ENCODE measurements at places on chromosomes 3 and 15.

DNA sequence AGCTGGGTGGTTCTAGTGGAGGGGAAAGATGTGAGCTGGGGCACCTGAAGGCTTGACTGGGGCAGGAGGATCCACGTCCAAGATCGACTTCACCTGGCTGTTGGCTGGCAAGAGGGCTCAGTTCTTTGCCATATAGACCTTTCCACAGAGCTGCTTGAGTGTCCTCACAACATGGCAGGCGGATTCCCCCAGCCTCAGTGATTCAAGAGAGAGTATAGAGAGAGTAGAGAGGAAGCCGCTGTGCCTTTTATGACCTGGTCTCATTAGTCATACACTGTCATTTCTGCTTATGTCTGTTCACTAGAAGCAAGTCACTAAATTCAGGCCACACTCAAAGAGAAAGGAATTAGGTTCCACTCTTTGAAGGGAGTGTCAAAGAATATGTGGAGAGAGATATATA, 101.6 kb downstream of the APBA2 start:
- DNase-seq = no peak

- DNase-seq = no peak
Measured at GRCh38 chr3:58524326-58524888, 12.6 kb downstream of the ACOX2 start.

DNA sequence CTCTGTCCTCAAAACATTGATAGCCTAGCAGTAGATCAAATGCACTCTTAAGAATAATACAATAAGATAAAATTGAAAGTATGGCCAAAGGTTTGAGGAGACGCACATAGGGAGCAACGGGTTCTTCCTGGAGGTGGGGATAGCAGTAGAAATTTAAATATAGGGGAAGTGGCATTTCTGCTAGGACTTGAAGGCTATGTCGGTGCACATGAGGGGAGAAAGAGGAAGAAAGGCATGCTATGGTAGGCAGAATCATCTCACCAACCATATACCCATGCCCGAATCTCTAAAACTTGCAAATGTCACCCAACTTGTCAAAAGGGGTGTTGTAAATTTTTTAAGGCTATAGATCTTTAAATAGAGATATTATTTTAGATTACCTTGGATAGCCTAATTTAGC, 735.1 kb upstream of the LMCD1 start:
- no peak for DNase-seq

DNA sequence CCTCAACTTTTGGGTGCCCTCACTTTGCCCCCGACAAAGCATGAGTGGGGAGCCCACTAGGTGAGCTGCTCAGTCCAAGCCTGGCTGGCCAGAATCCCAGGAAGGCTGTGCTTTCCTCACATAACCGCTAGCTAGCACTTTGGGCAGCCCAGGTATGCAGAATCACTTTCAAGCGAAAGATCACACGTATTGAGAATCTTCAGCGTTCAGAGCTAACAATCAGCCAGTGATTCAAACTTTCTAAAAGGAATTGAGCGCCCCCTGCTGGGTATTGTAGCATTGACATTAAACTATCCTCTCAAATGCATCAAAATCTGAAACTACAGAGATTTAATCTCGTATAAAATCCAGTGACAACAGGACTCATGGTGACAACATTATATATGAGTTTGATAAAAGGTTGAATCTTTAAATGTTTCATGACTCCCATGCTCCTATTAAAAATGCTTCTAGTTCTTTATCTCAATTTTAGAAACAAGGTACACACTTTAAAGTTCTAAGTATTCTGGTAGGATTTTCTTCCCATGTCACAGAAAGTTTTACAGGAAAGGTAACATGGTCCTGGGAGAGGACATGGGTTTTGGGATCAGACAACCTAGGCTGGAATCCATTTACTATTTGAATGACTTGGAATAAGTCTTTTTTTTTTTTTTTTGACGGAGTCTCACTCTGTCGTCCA, 11.8 kb downstream of the ANAPC13 start:
- no peak for DNase-seq

GRCh38 chr3:30612437-30613132, 6.2 kb downstream of the TGFBR2 start:
- no peak for DNase-seq

GRCh38 chr3:56796202-56796601, 5.5 kb downstream of the ARHGEF3 start:
- DNase-seq = no peak

DNA sequence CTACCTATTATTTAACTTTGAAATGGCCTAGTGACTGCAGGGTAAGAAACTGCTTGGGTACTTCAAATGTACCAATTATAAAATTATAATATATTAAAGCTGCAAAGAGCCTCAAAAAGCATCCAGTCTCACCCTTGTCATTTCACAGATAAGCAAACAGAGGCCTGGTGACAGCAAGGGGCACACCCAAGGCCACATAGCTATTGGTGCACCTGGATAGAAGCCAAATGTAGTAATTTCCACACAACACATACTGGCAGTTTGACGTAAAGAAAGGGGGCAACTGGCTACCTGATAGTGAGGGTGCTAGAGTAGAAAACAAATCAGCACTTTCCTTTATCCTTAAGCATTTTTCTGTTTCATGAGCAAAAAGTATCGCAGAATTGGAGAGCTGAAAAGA, 51.1 kb downstream of the IFT57 start:
- no peak for DNase-seq

- no peak for DNase-seq
Measured at GRCh38 chr3:15011174-15011573, 53.9 kb downstream of the MRPS25 start.

DNA sequence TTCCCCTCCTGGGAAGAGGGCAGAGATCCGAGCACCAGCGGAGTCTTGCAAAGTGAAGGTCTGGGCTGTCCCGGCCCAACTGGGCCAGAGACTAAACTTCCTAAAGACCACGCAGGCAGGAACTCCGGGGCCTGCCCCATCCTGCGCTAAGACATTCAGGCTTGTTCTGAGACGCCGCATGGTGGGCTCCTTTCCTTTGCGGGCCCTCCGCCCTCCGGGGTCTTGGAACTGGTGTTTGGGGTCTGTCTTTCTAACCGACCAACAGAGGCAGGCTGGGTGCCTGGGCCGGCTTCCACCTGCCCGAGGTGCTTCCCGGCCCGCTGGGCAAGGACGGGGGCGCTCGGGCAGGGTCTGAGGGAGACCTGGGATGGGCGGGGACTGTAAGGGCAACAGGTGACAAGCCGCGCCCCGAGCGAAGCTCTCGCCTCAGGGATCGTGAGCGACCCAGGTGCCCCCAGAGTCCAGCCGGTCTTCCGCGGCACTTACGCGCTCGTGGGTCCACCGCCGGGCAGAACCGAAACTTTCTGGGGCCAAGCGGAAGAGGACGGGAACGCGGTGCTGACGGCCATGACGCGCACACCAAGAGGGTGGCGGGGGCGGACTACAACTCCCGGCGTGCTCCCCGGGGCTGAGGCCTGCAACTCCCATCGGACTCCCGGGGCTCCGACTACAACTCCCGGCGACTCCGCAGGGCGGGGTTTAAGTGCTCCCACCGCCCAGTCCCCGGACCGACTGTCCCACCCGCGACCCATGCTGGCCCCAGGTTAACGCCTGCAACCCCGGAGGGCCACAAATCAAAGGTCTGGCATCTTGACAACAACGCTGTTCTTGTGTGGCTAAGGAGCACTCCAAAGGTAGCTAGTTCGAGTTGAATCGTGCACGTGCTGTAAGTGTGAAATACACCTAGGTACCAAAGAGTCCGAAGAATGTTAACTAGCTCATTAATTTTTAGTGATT, at the start of gene FYCO1:
Gene FYCO1 (minus strand): TSS at position 589 of the 957 bp plus-strand sequence. CDS start 10,914 bp downstream, outside the sequence.
- DNase-seq = peak; percentile 59

- peak; percentile 35 for DNase-seq
Measured at GRCh38 chr3:196883361-196883760, 15.6 kb downstream of the SENP5 start.

- no peak for DNase-seq
Measured at GRCh38 chr15:85414495-85414894, 34.1 kb downstream of the AKAP13 start.

GRCh38 chr3:188310270-188310710, 156.3 kb downstream of the LPP start:
- no peak for DNase-seq

DNA sequence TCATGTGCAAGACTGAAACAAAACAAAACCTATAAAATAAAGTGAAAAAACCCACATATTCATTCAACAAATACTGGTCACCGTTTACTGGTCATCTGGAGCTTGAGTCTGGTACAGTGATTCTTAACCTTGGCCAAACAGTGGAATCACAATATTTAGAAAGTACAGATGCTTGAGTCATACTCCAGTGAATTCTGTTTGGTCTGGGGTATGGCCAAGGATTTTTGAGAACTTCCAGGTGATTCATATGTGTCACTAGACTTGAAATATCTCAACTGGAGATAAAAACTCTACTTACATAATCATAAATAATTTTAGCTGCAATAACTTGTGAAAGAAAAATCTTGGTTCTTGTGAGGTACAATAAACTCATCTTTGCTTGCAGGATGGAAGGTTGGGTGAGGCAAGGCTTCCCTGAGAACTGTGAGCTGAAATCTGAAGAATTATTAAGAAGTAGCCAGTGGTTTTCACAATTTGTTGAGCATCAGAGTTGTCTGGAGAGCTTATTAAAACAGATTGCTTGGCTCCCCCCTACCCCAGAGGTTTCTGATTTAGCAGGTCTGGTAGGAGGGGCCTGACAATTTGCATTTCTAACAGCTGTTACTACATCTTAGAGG, 9.6 kb downstream of the NEK11 start:
- no peak for DNase-seq

DNA sequence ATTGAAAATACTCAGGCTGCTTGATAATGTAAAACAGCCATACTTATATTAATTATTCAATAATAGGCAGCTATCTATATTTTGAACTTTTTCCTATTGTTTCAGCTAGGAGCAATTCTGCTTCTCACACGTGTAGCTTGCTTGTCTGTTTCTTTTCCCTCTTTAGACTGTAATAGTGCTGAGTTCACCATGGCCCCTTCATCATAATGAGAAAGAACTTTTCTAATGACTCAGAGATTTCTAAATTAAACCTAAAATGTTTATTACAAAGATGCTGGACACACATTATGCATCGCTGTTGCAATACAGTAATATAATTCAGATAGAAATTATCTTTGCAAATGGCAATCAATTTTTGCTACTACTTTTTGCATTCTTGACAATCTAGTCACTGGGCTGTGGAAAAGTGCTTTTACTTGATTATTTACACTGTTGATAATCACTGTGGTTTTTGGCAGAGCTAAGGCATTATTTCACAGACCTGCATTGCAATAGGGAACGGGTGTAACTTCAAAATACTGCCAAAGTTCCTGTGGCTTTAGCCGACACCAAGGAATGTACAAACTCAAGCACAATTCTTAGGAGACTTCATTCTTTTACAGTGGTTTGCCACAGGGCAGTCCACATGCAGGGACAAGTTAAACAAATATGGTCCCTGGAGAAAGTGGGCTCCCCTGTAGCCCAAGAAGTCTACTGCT, 281.0 kb upstream of the TBL1XR1 start:
- DNase-seq = no peak

DNA sequence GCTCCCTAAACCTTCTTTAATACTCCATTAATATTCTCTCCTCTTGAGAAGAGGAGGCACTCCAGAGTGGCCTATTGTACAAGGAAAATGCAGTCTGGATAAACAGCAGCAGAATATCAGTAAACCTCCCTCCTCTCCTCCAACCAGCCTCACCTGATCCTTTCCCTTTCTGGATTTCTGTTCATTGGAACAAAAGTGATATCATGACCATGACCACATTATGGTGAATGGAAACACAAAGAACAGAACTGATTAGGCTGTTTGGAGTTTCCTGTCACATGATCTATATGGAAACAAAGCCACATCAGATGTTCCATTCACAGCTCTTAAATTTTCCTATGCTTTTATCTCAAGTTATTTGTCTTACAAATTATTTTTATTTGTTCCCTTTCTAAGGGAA, 14.6 kb downstream of the C2CD4B start:
- no peak for DNase-seq

DNA sequence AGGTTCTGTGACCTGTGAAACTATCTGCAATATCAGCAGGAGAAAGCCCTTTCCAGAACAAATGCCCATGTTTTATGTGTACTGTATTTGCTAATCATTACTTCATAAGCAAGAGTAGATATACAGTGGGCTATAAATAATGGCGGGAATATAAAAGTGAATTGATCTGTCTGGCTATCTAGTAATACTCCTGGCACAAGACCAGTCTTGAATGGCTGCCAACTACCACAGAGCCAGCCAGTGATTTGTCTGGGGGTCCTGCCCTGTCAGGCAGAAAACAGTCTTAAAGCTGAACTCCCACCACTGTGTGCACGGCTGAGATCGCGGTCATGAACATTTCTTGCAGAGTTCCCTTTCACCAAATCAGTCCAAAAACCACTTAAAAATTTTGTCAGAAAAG, 176.3 kb downstream of the MEIS2 start:
- no peak for DNase-seq

DNA sequence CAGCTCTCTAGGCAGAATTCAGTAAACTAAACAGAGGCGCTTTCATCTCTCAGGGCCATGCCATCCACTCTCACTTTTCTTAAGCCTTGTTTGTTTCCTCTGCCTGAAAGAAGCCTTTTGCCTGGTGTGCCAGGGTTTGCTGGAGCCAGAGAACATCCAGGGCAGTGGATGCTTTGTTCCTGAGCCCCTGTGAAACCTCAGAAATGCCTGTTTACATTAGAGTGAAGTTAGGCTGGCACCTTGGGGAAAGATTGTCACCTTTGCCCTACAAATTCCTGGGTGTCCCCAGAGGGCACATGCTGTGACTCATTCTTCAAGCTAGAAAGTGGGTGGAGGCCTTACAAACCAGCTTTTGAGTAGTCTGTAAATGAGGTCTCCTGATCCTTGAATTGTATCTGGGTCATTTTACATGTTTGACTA, 10.7 kb upstream of the TRAK1 start:
- DNase-seq = peak; percentile 38

- no peak for DNase-seq
Measured at GRCh38 chr3:73418681-73419080, 206.1 kb downstream of the PDZRN3 start.

DNA sequence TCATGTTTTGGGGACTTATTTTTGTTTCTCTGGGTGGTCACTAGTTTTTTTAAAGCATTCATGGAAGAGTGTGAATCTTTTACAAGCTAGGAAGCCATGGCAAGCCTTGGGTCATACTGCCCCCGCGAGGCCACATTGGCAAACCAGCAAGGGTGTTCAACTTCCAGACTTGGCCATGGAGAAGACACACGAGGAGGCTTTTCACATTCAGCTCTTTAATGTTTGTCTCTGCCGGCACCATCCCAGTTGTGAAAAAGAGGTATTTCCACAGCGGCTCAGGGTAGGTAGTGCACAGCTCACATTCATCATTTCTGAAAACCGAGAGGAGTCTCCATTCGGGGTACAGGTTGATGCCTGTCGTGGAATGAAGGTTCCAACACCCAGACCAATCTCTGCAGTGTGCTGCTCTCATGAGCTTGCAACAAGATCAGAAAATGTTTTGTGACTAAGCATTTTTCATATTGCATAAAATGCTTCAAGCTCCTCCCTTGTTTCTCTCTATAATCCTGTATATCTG, 7.7 kb downstream of the CCR5 start:
- DNase-seq = no peak
